ENCODE measurements at places on chromosomes 11 and 22.

GRCh38 chr11:21411104-21411503 is 741.7 kb downstream of the NELL1 start:
- no peak for DNase-seq

GRCh38 chr11:67302571-67303131 is 679 bp upstream of the SSH3 start:
- DNase-seq, result no peak

DNA sequence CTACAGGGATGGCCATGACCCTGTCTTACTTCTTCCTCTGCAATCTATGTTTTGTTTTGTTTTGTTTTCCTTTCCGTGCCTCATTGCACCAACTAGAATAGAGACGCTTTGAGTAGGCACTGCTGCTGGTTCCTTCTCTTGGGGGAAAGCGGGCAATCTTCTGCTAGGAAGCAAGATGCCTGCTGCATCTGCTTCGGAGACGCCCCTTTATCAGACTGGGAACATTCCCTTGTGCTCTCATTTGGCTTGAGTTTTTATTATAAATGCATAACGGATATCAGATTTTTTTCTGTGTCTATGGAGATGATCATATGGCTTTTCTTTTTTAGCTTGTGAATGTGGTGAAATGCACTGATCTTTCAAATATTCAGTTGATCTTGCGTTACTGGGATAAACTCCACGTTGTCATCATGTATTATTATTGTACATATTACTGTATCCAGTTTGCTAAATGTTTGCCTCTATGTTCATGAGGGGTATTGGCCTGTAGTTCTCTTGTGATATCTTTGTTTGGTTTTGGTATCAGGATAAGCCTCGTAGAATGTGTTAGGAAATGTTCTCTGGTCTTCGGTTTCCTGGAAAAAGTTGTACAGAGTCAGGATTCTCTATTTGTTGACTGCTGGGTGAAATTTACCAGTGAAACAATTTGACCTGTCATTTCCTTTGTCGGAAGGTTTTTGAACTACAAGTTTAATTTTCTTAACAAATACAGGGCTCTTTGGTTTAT is 23.4 kb upstream of the KRTAP5-6 start:
- DNase-seq, result no peak

DNA sequence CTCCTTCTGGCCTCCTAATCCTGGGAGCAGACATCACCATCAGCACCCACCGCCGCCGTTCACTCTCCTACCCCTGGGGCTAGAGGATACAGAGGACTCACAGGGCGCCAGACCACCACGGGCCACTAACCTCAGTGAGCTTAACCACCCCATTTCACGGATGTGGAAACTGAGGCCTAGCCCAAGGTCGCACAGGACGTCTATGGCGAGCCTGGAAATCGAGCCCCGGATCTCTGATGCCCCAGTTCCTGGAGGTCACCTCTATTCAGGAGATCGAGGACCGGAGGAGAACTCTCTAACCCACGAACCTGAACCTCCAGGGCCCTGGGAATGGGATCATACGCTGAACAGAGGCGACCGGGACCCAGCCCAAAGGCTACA is 349 bp downstream of the TIMM10 start:
- no peak for DNase-seq

- no peak for DNase-seq
Measured at GRCh38 chr22:29524442-29525191, 28.9 kb downstream of the THOC5 start.

DNA sequence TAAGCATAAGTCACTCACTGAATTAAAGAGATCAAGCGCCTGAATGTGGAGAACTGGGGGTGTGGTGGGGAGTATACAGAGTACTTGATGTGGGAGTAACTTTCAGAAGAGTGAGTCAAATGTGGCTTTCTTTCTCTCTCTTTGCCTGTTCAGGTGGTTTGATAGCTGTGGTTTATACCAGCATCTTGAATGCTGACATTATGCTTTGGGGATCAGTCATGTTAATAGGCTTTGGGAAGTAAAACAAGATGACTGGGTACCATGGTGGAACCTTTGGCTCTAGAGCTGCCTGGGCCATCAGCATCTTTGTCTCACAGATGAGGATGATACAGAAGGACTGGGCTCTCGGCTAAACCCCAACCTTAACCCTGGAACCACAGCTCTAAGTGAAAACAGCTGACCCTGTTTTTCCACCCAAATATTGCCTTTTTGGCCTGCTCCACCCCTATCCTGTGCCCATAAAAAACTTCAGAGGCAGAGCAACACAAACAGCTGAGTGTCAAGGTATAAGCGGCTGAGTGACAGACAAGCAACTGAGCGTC is 58.2 kb upstream of the GNAZ start:
- no peak for DNase-seq

DNA sequence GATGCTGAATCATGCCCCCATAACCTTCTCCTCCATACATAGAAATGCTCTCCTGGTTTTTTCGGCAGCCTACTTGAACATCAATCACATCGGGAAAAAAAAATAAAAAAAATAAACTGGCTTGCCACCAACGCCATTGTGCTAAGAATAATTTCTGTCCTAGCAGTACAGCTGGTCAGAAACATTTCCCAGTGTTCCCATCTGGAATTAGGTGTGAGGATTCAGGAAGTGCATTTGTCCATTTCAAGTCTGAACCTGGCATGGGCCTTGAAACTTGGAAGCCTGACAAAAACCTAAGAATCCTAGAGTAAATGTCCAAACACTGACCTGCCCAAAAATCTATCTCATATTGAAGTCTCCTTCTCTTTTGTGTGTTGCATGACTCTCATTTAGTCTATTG is 16.6 kb upstream of the NAV2 start:
- no peak for DNase-seq

DNA sequence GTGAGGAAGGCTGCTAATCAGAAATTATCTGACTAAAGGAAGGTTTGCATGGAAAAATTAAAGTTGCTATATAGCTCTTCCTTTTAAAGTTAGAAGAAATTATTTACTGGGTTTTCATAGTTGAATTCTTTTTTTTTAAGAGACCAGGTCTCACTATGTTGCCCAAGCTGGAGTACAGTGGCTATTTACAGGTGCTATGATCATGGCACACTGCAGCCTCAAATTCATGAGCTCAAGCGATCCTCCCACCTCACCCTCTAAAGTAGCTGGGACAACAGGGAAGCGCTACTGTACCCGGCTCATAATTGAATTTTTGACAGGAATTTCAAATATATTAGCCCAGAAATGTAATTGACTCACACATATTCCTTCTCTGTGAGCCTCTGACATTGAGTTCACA is 3.9 kb downstream of the MSANTD2 start:
- no peak for DNase-seq

DNA sequence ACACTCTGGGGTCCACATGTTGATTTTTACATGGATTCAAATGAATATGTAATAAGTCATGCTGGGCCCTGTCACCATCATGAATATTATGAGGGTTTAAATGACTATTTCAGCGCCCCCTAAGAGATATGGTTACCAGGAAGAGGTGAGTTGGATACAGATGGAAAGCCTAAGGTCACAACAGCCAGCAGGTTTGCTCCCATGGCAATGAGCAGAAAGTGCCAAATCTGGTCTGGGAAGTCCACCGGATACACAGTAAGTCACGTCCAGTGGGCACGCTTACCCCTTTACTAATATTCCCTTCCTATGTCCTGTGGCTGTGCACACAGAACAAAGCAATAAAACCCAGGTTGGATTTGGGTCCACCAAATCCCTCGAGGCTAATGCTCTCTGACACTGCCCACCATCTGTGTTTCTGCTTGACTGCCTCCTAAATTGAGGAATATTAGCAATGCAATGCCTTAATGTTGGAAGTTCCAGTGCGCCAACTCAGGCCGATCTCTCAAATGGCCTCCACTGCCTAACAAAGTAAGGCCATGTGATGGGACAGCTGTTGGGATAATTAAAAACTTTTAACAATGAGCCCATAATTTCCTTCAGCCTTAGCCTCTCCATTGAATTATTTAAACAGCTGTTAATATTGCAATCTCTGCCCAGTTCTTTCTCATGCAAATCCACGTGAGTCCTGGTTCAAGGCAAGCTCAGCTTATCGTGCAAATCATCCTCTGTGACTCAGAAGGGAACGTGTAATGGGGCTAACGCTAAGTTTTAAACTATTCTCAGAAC is 97.6 kb downstream of the SLC1A2 start:
- no peak for DNase-seq

DNA sequence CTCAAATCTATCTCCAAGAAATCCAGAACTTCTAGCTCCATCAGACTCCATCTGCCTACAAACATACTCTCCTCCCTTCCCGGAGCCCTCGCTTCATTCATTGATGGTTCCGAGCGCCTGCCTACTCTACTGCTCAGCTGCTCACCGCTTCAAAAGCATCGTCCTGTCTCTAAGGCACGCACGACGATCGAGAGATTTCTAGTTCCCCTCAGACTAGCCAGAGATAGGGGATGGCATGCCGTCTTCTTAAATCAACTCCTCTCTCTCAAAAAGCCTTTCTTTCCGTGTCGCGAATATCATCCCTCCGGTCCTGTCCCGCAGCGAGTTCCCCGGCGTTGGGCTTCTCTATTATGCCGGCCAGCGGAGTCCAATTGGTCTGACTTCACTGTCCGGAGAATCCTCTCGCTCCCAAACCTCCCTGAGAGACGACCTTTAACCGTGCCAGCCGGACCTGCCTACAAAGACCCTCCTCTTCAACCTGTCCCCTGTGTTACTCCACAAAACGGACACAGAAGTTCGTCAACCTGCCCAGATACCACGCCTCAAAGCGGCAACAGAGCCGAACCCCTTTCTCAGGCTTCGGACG is 592 bp downstream of the EEF1G start:
- DNase-seq, result no peak

DNA sequence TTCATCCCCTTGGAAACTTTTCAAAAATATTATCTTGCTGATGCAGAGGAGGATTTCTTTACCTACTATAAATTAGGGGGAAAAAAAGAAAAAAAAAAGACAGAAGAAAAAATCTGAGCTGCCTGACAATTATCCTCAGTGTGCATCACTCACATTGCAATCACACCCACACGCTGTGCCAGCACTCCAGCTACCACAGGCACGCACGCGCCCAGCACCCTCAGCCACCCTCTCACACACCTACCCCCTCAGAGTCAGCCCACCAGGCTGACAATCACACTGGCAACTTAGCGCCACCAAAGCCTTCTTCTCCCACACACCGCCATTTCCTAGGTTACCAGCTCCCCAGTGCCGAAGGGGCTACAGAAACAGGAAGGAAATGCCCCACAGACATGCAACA is 236.1 kb downstream of the KCNA4 start:
- DNase-seq, result no peak

GRCh38 chr11:32325725-32326124 is 109.6 kb downstream of the WT1 start:
- DNase-seq, result no peak

DNA sequence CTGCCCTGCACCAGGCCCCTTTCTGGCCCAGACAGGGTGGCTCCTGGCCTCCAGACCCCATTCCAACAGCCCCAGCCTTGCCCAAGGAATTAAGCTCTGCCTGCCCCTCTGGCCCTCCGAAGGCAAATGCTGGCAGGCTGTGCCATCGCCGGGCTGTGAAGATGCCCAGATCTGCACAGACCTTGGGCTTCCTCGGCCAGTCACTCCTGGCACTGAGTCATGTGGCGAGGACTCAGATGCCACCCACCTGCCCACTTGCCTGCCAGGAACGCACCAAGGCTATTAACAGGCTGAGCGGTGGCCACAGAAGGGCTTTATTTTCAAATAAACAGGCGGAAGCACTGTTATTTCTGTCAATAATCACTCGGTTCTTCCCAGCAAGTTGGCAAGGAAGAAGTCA is 50.3 kb upstream of the TTLL12 start:
- no peak for DNase-seq

DNA sequence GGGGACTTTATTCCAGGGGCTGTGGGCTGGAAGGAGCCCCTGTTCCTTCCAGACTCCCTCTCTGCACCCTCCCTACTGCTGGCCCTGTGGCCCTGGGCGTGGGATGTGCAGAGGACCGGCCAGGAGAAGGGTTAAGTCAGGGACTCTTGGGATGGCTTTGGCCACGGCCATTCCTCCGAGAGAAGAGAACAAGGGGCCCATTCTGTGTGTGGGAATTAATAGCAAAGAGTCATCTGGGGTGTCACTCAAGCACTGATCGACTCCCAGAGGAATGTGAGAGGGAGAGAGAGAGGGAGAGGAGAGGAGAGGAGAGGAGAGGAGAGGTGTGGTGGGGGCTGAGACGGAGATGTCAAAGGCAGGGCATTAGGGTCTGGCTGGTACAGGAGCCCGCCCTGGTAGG is 14.2 kb upstream of the SOX10 start:
- DNase-seq, result no peak

- DNase-seq, result no peak
Measured at GRCh38 chr22:45503050-45503815, 550 bp downstream of the FBLN1 start.

DNA sequence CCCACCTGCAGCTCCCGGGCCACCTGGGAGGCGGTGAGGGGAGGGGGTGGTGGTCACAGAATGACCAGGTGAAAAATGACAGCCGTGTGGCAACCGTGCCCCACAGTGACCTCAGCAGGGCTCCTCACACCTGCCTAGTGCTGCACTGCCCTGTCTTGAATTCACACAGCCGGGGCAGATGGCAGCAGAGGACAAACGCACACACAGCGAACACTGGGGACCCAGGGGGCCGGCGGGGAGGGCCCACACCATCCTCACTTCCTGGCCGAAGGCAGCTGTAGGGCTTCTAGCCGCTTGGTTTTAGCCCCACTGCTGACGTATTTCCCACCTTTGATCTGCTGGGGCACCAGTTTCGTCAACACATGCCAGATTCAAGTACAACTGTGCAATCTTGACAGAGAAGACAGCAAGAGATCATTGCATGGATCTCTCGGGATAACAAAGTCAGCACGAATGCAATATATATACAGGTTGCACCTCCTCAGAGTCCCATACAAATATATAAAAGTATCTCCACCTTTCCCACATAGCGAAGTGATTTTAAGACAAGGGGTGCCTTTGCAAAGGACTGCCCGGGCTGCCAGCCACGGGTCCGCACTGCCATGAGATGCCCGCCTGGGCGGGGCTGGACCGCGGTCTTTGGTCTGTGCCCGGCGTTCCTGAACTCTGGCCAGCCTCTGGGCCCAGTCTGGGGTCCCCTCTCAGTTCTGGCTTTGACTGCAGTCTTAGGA is 26.9 kb downstream of the TRMU start:
- no peak for DNase-seq

GRCh38 chr11:78646564-78647185 is 72.0 kb upstream of the NARS2 start:
- DNase-seq, result no peak

DNA sequence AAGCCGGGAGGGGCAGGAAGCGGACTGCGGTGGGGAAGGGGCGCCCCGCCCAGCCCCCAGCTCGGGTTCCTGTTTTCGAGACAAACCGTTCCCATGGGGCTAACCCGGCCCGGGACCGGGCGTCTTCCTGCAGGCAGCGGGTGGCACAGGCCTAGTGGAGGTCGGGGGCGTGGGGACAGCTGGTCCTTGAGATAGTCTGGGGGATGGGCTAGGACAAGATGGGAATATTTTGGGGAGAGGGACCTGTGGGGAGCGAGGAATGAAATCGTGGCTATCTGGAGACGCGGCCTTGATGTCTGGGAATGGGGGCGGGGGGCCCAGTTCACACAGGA is 1.2 kb upstream of the RASGRP2 start:
- no peak for DNase-seq

GRCh38 chr11:68314203-68315170 is 2.1 kb downstream of the LRP5 start:
- DNase-seq, result no peak

Measured in epithelial cell of proximal tubule (primary cell).